ENCODE measurements at places on chromosomes 1 and 21.

- DNase-seq = no peak
Observed at GRCh38 chr1:42422737-42423136, 33.1 kb downstream of the ZMYND12 start.

GRCh38 chr1:230415405-230416132 is 10.6 kb downstream of the PGBD5 start:
- DNase-seq = no peak

DNA sequence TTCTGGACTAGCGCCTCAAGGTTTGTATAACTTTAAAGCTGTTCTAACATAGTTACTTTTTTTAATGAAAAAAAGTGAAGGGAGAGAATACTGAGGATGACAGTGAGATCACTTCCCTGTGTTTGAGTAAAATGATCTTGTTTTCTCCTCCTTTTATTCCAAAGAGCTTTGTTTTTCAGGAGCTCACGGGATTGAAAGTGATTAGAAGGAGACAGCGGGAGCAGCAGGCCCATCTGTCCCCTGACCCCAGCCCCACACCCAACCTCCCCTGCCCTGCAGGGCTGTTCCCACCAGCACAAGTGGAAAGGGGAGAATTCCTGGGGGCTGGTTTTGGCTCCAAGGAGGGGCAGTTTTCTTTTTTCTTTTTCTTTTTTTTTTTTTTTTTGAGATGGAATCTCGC is 2.1 kb upstream of the DNMT3L start:
- no peak for DNase-seq

DNA sequence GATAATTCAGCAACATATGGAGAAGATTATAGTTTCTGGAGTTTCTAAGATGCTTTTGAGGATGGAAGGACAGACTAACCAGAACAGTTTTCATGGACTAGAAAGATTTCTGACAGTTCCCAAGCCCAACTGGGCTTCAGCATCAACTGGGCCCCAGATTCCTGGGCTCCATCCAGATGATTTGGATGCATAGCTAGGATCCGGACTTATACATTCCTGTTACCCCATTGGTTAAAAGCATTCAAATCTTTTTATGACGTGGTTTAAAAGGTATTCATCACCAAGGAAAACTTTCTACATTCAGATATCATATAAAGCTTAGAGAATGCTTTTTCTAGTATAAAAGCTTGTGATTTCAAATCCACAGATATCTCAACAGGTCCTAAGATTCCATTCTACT is 29.7 kb downstream of the TSHB start:
- no peak for DNase-seq

- no peak for DNase-seq
Observed at GRCh38 chr1:18644973-18645746, 14.5 kb downstream of the PAX7 start.

DNA sequence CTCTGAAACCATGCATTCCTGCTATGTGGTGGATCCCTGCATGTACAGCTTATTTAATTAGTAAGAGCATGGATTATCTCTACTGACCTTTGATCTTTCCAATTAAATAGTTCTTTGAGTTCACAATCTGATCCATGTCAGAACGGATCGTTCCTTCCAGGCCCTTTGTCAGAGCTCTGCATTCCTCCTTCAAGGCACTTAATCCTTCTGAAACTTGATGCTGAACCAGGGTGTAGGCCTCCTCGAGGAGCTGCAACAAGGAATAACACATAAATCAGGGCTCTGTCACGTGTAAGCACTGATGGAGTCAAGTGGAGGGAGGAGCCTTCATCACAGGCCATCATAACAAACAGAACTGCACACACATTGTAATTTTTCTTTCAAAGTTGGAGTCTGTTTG is 68.4 kb upstream of the EDEM3 start:
- DNase-seq = no peak

- DNase-seq = no peak
Observed at GRCh38 chr1:44250068-44250781, 37.0 kb downstream of the DMAP1 start.

GRCh38 chr1:15684042-15684461 is at the start of gene PLEKHM2:
PLEKHM2 (plus strand) TSS chr1:15684320; CDS start chr1:15684559, 239 bp downstream.
- DNase-seq = no peak

DNA sequence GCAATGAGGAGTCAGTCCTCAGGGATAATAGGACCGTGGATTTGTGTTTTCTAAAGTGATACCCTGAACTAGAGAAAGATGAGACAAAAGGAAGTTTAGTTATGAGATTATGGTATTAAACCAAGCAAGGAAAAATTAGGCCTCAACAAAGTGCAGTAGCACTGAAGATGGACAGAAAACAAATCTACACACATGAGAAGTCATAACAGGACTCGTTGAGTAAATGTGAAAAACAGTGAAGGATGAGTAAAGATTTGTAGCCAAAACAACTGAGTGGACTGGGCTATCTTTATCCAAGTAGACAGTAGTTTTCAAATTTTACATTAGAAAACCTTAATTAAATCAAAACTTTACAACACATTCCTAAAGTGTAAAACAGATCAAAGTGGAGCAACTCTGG is 15.0 kb downstream of the EPRS1 start:
- no peak for DNase-seq

GRCh38 chr21:16309250-16309971 is 579.6 kb downstream of the USP25 start:
- DNase-seq = no peak

GRCh38 chr1:179794669-179795068 is 51.6 kb downstream of the FAM163A start:
- DNase-seq = no peak

DNA sequence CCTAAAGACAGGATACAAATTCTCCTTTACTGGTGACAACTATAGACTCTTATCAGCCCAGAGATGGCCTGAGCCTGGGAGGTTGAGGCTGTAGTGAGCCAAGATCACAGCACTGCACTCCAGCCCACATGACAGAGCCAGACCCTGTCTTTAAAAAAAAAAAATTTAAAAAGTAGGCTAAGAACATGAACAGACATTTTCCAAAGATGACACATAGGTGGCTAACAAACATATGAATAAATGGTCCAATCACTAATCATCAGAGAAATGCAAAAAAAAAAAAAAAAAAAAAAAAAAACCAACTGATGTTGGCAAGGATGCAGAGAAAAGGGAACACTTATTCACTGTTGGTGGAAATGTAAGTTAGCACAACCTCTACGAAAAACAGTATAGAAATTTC is 65.0 kb downstream of the TOR3A start:
- DNase-seq = no peak

DNA sequence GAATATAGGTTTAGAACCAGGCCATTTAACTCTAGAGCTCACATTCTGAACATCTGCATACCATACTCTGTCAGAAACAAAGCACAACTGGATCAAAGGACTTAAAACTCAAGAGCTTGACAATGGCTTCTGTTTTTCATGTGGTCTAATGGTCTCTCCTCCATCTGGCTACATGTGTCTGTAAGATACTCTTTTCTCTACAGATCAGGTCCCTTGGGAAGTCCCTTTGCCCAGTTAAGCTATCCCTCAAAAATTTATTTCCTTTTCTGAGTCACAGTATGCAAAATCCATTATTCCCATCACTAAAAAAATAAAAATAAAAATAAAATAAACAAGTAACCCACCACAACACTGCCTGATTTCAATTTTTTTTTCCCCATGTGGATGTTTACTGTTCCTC is 357.0 kb upstream of the PRMT6 start:
- no peak for DNase-seq

GRCh38 chr1:173488001-173488400 is 10.9 kb downstream of the PRDX6 start:
- no peak for DNase-seq

- DNase-seq = peak; percentile 32
Observed at GRCh38 chr1:116667575-116668105, at the start of gene IGSF3. IGSF3 (minus strand) TSS chr1:116667733; CDS start chr1:116666326, 1,407 bp downstream.

DNA sequence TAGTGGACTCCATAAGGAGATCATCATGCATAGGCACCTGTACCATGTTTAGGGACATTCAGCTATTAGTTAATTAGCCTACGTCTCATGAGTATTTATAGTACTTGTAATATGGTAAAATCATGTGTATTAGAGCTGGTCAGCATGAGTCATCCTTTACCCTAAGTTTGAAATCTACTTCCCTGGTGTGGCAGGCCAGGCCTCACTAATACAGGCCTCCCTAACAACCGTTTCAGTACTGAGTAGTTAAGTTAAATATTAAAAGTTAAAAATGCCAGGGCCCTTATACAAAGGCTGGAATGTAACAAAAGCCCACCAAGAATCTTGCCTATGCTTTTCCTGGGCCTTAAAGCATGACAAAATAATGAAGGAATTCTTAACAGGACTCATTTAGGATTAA is 356.3 kb upstream of the DPYD start:
- DNase-seq = no peak

DNA sequence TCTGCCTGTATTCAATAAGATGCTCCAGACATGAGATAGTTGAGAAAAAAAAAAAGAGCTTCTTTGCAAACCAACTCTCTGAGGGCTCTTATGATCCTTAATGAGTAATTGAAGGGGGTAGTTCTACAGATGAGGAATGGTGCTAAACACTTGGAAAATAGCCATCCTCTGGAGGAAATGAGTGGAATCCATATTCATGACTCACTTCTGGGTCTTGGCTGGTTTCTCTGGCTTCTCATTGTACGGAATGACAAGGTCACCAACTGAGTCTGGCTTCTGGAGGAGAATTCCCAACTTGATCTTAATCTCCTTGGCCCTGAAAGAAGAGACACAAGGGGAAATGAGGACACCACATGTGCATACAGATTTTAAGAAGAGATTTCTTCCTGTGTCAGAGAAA is 34.7 kb downstream of the RGS5 start:
- no peak for DNase-seq

- no peak for DNase-seq
Observed at GRCh38 chr1:32361674-32362473, 411 bp downstream of the FAM229A start.
